RPMI7951 (cell line): ENCODE measurements at places on chromosomes 16 and 17.

DNA sequence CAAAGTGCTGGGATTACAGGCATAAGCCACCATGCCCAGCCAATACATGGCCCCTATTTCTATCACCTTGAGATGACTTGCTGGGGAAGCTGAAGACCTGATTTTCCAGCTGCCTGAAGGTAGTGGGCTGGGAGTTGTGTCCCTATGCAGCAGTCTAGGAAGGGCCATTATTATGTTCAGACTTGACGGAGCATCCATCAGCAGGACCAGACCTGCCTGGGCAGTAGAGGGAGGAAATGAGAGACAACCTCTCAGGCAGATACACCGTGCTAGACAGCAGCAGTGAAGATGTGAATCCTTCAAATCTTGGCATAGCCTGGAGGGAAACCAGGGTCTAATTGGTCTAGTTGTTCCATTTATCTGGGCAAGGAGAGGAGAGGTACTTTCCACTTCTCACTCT lies 35.6 kb upstream of the PHOSPHO1 start:
- no peak for DNase-seq

DNA sequence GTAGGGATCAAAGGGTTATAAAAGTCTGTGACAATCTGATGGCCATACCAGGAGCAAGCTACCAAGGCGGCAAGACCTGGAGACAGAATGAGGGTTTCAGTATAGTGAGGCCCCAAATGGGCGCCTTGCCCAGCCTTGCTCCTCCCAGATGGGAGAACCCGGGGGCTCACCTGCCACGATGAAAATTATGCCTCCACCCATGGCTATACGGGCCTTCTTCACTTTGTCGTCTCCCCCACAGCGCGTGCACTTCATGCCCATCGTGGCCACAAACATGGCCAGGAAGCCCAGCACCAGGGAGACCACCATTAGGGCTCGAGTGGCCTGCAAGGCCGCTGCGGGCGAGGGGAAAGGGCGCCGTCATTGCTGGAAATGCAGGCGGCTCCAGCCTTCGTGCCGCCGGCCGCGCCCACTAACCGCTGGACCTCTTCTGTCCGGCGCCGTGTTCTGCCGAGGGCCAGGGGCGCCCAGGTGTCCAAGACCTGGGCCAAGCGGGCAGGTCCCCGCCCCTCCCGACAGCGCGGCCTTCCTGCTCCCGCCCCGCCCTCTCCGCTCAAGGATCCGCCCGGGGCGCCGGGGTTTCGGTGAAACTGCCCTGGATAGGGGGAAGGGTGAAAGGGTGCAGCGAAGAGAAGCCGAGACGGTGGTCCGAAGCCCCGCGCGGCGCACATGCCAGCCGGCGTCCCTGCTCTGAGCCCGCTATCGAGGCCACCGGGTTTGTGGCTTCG lies 1.5 kb downstream of the CLDN7 start:
- DNase-seq: no peak

- DNase-seq: no peak
Measured at GRCh38 chr17:73595068-73595467, 49.2 kb downstream of the SDK2 start.

GRCh38 chr17:34979650-34980352 lies 511 bp upstream of the LIG3 start:
- no peak for DNase-seq

- DNase-seq: no peak
Measured at GRCh38 chr16:83774066-83774465, 33.7 kb upstream of the HSBP1 start.

DNA sequence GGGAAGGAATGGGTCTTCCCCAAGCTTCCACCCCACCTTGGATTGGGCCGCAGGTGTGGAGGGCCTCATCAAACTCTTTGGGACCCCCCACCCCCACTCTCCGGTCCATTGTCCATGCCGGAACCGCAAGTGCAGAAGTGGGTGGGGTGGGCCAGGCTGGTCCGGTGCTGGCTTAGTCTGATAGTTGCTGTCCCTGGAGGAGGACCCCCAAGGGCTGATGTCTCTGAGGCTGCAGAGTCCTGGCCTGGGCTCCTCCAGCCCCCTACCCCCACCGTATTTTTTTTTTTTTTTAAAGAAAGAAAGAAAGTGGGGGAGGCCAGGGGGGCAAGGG lies 7.1 kb upstream of the ATXN7L3 start:
- no peak for DNase-seq

DNA sequence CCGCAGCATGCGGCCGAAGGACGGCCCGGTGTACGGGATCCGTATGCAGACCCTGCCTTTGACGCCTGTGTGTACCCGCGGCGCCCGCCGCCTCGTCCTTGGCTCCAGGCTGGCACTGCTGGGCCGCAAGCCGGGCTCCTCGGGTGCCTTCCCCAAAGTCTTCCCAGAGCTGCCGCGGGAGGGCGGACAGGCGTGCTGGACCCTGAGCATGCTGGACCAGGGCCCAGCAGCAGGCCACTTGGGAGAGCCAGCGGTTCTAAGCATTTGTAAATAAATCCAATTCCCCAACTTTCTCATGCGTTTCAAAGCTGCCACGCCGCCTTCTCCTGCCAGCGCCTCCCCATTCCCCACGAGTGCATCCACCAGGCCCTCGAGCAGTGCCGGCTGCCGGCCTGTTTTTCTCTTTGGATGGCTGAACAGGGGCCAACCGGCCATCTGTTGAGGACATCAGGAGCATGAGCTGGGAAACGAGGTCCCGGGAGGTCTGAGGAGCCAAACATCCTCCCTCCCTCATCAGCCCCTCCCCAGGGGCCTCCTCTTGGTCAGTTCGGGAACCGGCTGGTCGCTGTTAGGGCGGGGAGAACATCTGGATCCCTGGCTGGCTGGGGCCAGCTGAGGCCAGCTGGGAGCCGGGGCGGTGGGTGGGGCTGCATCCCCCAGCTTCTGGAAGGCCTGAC lies 20.5 kb upstream of the PABPN1L start:
- DNase-seq: no peak

DNA sequence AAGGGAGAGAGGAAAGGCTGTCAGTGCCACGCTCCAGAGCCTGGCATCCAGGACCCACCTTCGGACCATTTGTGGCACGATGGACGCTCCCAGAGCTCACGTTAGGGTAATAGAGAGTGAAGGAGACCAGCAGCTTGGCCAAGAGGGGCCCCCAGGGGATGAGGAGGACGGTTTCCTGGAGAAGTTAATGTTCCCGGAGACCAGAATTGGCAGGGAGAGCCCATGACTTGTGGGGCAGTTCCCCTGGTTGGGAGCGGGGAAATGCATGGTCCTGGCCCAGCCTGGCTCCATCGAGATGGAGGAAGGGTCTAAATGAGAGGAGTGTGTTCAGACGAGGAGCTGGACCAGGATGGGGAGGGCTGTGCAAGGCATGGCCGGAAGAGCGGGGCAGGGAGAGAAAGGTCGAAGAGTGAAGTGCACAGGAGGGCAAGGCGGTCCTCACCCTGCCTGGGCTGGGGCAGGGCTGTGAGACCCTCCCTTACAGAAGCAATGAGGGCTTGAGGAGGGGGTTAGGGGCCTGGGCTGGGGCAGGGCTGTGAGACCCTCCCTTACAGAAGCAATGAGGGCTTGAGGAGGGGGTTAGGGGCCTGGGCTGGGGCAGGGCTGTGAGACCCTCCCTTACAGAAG lies 2.9 kb upstream of the HIC1 start:
- no peak for DNase-seq

GRCh38 chr17:44591206-44591605 lies 33.9 kb downstream of the FZD2 start:
- DNase-seq: no peak

GRCh38 chr16:57049678-57050077 lies 42.7 kb upstream of the CPNE2 start:
- no peak for DNase-seq

DNA sequence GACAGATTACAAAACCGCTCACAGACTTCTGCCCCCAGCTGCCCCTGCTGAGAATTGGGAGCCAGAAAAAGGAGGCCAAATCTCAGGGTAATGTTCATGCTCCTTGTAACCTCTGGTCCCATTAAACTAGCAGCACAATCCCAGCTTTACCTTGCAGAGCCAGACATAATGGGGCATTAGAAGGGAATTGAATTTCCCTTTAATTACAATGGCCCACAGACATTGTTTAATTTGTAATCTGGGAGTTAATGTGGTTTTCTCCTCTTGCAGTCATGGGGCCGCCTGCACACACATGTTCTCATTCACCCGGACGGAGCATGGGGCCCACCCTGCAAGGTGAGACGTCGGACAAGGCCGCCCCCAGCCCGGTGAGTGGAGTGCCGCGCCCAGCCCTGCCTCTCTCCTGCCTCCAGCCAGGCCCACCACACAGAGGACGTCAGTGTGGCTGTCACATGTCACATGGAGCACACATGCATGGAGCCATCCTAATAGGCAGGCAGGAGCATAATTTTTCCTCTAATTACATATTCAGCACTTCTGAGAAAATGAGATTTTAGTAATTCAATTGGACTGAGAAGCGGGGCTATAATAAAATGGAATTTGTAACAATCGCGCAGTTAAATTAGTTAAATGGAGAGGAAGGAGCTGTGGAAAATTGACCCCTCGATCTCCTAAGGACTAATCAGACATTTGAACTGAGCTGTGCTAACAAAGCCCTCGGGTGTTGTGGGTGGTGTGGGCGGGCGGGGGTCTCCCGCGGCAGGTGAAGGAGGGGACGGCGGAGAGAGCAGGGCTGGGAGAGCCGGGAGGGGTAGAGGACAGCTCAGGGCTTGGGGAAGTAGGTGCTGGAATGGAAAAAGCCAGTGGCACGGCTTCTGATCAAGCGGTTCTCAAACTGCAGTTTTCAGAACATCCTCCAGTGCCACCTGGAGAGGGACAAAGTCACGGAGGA lies 87.7 kb downstream of the ENGASE start:
- DNase-seq: no peak

DNA sequence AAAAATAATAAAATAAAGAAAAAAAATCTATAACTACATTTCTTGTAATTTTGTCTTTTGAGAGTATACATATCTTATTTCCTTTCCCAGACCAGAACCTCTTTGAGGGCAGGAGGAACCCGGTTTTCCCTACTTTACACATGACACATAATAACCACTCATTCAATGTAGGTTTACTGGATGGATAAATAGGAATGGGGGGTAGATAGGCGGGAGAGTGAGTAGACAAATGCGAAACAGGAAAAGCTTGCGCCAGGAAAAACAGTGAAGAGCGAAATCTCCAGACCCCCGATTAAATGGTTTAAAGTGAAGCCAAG lies 515 bp upstream of the GOSR2 start:
- DNase-seq: no peak

- DNase-seq: no peak
Measured at GRCh38 chr17:48459070-48459844, 29.2 kb upstream of the SKAP1 start.

DNA sequence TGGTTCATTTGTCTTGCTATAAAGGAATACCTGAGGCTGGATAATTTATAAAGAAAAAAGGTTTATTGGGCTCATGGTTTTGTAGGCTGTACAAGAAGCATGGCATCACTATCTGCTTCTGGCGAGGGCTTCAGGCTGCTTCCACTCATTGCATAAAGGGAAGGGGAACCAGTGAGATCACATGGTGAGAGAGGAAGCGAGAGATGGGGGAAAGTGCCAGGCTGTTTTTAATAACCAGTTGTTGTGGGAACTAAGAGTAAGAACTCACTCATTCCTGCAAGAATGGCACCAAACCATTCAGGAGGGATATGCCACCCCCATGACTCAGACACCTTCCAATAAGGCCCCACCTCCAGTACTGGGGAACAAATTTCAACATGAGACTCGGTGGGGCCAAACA lies 24.3 kb downstream of the SPECC1 start:
- no peak for DNase-seq

- DNase-seq: no peak
Measured at GRCh38 chr17:8611619-8612298, 18.8 kb downstream of the MYH10 start.

DNA sequence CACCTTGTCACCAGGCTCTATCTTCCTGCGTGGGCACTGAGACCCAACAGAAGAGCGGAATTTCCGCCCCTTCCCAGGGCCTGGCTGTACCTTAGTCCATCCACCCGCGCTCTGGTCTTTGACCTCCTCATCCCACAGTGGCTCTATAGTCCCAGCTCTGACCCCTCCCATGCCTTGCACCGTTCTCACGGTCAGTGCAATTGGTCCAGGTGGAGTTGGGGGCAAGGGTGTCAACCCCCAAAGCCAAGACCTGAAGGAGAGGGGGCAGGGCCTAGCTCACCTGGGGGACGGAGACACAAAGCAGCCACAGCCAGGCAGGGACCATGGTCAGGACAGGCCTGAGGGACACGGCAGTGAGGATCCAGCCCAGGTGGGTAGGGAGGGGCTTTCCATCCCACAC lies 944 bp downstream of the CDH16 start:
- no peak for DNase-seq

DNA sequence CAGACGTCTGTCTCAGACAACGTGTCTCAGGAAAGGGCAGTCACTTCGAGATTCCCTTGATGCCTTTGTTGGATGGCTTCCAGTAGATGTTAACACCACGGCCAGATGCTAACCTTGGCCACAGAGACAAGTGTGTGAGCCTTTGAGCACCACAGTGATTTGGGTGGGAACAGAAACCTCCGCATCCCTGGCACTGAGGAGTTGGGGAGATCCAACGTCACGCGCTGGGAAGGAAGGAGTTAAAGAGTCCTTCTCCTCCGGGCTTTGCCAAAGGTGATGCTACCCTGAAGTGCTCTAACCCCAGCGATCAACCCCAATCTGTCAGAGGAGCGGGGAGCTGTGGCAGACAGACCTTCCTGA lies 3.0 kb upstream of the ABR start:
- DNase-seq: no peak

DNA sequence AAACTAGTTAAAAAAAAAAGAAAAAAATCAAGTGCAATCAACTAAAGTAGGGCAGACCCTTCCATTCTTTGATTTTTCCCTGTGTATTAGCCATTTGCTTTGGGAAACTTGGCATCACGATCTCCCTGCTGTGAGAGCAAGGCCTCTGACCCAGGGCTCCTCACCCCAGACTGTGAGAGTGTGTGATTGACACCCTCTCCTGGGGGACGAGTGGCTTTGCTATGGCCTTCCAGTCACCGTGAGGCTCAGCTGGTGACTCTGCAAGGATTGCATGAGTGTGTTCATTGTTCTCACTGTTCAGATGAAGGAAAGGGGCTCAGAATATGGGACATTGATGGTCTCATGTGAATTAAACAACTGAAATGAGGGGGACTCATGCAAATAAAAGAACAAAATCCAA lies 69.0 kb upstream of the BCAR1 start:
- no peak for DNase-seq

GRCh38 chr17:27762527-27763305 lies 37.6 kb downstream of the NOS2 start:
- DNase-seq: peak; percentile 42

DNA sequence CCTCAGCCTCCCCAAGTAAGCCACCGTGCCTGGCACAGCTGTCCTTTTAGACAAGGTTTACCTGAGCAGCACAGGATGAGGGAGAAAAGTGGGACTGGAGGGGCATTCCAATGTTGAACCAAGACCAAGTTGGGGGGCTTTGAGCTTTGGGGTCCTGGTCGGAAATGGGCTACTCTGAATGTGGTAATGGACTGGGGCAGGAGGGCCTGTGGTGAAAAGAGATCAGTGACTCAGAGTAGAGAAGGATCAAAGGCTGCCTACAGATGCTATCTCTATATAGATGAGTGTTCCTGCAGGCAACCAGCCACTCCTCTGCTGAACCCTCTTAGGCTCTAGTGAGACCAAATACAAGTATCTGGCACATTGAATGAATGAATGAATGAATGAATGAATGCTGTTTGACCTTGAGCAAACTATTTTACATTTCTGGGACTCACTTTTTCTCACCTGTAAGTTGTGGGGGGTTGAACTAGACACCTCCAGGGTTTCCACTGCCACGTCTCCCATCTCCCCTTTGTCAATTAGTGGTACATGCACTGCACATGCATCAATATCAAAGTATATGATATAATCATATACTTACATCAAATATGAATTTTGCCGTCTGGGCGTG lies 26.3 kb upstream of the ETV4 start:
- DNase-seq: peak; percentile 71

GRCh38 chr17:17417718-17418181 lies 59.0 kb upstream of the MED9 start:
- no peak for DNase-seq
